NCI-H187 (cell line): ENCODE measurements at places on chromosomes 2 and 18.

- no peak for DNase-seq
Measured at GRCh38 chr18:47997338-47997780, 66.9 kb upstream of the SMAD2 start.

- no peak for DNase-seq
Measured at GRCh38 chr2:70994009-70994698, 519 bp downstream of the TEX261 start.

DNA sequence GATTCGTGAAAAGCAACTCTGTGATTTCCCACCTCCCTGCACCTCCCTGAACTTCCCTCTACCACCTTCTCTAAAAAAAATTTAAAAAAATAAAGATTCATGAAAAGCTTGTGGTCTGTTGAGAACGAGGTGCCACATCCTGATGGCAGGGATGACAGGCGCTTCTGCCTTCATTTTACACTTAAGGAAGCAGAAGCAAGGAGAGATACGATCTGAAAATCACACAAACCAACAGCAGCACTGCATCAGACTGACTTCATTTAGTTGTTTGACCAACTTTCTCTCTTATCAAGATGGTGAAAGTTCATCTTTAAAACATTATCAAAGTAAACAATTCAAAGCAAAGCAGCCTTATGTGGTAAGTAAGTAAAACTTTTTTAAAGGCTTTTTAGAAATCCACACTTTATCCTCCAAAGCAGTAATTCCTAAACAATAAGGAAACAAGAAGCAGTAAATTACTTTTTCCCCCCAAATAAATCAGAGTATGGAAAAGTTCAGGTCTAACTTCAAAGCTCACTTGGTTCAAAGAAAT lies 15.5 kb downstream of the WDFY1 start:
- DNase-seq = no peak

GRCh38 chr2:189391201-189391600 lies 50.1 kb upstream of the WDR75 start:
- DNase-seq = no peak

DNA sequence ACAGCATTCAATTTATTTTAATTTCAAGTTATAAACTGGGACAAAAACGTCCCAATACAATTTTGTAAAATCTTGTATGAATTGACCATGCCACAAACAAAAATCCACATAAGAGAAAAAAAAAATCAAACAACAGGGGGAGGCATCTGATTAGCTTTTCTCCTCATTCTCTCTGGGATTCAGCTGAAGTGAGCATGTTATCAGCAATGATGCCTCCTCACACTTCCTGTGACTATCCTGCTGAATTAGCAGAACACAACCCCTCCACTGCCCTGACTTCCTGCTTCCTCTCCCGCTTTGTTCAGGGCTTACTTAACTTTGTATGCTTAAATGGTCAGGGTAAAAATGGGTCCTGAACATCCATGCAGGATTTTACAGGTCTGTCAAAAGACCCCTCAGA lies 132.2 kb upstream of the ITGB6 start:
- no peak for DNase-seq

GRCh38 chr2:172234716-172235691 lies 132.3 kb upstream of the DLX2 start:
- DNase-seq = no peak

DNA sequence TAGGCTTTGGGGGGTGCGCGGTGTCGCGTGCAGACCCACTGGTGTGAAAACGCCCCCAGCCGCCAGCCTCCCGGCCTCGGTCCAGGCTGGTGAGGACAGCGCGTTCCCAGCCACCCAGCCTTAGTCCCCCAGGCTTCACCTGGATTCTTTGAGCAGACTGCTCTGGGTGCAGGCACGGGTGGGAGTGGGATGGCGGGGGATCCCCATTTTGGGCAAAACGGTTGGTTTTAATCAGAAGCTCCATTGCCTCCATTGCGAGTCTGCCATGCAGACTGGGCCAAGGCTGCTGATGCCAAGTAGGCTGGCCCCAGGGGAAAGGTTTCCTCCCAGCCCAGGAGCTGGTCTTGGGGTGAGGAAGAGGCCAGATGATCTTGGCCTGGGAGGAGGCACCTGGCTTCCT lies 445 bp downstream of the MLPH start:
- no peak for DNase-seq

- DNase-seq = no peak
Measured at GRCh38 chr2:56380861-56381260, 197.1 kb downstream of the CCDC85A start.

DNA sequence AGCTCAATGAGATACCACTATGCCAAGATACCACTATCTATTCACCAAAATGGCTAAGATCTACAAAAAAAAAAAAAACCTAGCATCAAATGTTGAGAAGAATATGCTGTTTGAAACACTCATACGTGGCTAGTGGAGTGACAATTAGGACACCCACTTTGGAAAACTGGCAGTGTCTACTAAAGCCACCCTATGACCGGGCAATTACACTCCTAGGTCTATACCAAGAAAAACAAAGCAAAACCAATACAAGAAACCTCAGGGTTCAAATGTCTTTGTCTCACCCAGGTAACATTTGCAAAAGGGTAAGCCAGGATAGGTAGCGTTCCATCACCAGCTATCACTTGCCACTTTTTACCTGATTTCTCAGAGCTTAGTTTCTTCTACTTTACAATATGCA lies 123.6 kb upstream of the CAB39 start:
- no peak for DNase-seq

GRCh38 chr2:44004735-44005602 lies 9.2 kb upstream of the LRPPRC start:
- no peak for DNase-seq

- DNase-seq = no peak
Measured at GRCh38 chr2:50443288-50443687, 588.6 kb downstream of the NRXN1 start.

GRCh38 chr18:35501369-35501768 lies 3.6 kb upstream of the INO80C start:
- no peak for DNase-seq

DNA sequence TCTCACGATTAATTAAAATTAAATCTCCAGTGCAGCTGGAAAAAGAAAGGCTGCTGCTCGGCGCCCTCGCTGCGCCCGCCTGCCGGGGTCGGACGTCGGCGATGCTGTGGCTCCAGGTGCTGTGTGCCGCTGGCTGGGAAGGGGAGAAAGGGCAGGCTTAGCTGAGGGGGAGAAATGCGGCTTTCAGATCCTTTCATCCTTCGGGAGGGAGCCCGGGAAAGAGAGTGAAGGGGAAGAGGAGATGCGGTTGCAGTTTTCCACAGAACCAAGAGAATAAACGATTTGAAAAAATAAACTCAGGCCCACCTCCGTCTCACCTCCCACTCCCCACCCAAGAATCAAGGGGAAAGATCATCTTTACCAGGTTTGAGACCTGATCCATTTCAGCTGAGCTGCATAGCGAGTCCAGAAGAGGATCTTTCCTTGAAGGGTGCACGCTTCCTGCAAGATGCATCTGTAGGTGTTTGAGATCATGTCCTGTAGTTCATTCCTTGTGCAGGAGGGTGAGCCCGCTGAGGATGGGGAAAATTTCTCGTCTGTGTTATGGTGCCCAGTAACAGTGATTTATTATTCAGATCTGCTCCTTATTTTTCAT lies 495 bp downstream of the TMEM169 start:
- DNase-seq = peak; percentile 1

DNA sequence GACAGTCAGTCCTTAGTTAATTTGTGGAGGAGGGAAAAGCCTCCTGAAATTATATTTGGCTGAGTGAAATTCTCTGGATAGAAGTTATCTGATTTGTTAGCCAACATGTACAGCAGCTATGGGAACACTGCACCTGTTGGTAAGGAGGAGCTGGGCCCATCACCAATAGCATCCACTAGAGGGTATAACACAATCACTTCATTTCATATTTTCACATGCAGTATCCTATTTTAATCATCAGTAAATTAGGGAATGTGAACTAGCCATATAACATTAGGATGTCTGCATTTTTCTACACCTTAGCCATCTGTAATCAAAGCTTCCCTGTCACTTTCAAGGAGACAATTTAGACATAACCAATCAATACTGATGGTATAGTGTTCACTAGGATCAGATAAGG lies 818.4 kb upstream of the CDH2 start:
- DNase-seq = no peak

DNA sequence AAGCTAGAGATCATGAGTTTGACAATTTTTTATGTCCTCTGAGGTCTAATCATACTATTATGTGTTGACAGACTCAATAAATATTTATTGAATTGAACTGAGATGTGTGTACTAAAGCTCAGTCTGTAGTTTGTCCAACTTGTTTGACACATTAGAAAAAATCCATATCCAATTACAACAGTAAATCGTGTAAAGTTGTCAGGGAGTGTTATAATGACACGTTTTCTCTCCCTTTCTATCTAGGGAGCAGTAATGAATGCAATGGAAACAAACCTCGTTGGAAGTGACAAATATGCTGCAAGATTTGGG lies 28.4 kb downstream of the ITGA4 start:
- DNase-seq = no peak

GRCh38 chr2:31404827-31405226 lies 9.7 kb downstream of the XDH start:
- DNase-seq = no peak

DNA sequence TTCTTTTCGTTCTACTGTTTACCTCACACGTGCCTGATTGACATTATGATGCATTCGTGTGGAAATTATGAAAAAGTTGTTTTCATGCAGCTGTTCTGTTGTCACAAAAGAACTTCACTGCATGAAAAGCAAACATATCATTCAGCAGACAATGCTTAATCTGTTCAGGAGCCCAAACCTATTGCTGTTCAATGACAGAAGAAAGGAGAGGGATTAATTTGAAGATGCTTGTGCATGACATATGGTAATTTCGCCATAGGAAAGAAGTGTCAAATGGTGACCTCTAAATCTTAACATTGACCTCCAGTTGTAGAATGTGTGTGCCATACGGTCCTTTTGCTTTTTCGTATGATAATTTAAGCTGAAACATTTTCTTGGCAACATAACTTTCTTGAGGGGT lies 124.5 kb downstream of the WDR7 start:
- DNase-seq = no peak

GRCh38 chr2:111121028-111121827 lies 514 bp downstream of the BCL2L11 start:
- no peak for DNase-seq
